ENCODE measurements at places on chromosomes 2 and 18.

GRCh38 chr2:177149155-177149503, 63.5 kb upstream of the HNRNPA3 start:
- DNase-seq: no peak

DNA sequence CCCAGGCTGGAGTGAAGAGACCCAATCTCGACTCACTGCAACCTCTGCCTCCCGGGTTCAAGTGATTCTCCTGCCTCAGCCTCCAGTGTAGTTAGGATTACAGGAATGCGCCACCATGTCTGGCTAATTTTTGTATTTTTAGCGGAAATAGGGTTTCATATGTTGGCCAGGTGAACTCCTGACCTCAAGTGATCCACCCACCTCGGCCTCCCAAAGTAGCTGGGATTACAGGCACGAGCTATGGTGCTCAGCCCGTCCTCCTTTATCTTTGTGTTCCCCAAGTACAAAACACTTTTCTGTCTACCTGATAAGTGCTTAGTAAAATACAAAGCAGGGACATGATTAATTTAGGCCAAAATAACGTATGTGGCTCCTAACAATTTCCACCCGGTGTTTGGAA, 91.2 kb upstream of the STK17B start:
- DNase-seq: no peak

DNA sequence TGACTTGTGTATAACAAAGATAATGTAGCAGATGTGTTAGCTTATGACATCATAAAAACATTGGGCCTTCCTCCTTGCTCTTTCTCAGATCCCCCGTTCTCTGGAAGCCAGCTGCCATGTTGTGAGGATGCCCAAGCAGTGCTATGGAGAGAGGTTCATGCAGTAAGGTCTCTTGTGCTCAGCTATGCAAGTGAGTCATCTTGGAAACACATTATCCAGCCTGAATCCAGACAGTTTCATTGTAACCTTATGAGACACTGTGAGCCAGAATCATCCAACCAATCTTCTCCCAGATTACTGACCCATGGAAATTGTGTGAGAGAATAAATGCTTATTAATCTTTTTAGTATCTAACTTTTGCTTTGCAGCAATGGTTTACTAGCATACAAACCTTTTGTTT, 60.8 kb downstream of the ST6GAL2 start:
- no peak for DNase-seq

DNA sequence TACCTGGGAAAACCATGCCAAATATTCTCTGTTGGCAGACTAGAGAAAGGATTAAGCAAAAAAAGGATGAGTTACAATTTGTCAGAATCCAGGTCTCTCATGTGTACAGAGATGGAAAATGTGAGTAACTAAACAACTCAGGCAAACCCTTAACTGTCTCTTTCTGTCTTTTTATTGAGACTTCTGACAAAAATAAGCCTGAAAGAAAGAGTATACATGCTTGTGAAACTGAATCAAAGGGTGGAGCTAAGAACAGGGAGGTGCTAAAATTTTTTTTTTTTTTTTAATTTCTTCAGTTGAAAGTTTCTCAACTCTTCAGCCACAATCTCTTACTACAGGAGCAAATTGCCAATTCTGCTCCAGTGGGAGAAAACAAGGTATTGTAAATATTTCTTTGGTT, at the start of gene SERPINB10:
Gene SERPINB10, plus strand, starts transcription at position 295 of the 400 bp plus-strand sequence. CDS start 7,553 bp downstream, outside the sequence.
- DNase-seq: no peak

DNA sequence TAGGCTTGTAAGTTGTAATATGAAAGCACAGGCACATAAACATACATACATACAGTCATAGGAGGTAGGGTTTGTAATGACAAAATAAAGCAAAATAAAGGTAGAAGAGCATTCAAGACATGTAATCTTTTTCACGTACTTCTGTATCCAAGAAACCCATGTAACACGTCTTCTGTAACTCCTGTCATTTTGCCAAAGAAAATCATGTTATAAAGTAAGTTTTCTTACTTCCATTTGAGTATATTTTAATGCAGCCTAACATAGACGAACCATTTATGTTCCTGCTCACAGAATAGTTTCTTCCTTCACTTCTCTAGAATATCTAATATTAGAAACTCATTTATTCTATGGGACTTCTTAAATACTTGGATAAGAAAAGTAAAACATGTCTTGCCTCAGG, 1884.0 kb upstream of the CELF4 start:
- no peak for DNase-seq

DNA sequence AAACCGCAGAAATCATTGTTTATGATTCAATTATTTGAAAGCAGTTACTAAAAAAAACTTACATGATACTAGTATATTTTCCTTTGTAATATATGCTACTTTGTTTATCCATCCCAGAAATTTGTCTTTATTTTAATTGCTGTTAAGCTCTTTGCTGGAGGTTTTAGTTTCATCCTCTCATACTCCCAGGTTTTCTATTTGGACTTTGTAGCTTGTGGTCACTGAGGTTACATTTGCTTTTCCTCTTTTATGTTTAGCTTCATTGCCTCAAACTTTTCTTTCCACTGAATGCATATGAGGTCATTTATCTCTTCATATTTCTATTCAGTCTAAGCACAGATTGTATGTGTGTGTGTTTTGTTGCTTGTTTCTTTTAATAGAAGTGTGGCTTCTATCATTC, 89.9 kb downstream of the ERBB4 start:
- DNase-seq: no peak

GRCh38 chr18:43651057-43651456, 373.8 kb upstream of the SYT4 start:
- DNase-seq: no peak

GRCh38 chr2:186721956-186722355, 28.1 kb downstream of the FAM171B start:
- DNase-seq: no peak

- peak; percentile 70 for DNase-seq
These were observed 16.6 kb downstream of the THAP4 start for GRCh38 chr2:241620419-241620769.

DNA sequence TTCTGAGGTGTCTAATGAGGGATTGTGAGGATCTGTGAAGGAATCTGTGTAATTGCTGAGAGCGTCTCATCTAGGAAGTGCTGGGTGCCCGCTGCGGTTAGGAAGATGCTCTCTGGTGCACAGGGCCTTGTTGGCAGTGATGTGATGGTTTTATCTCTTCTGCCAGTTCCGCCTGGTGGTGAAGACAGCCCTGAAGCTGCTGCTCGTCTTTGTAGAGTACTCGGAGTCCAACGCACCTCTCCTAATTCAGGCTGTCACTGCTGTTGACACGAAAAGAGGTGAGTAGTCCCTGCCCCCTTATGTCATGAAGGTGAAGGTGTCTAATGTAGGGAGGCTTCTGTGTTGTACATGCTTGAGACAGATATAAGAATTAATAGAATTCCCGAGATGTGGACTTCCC, 234.2 kb downstream of the TPGS2 start:
- DNase-seq: no peak

- DNase-seq: no peak
These were observed 70.7 kb downstream of the CDC42EP3 start for GRCh38 chr2:37600735-37601134.

GRCh38 chr2:231533777-231534125, 3.5 kb upstream of the NMUR1 start:
- DNase-seq: no peak

GRCh38 chr2:28336264-28336980, 56.2 kb upstream of the FOSL2 start:
- DNase-seq: no peak

GRCh38 chr2:203105996-203106395, 91.3 kb downstream of the NBEAL1 start:
- no peak for DNase-seq

- no peak for DNase-seq
These were observed 16.6 kb upstream of the ZNF396 start for GRCh38 chr18:35393716-35394115.

- DNase-seq: no peak
These were observed 180.2 kb downstream of the THADA start for GRCh38 chr2:43415592-43415991.

DNA sequence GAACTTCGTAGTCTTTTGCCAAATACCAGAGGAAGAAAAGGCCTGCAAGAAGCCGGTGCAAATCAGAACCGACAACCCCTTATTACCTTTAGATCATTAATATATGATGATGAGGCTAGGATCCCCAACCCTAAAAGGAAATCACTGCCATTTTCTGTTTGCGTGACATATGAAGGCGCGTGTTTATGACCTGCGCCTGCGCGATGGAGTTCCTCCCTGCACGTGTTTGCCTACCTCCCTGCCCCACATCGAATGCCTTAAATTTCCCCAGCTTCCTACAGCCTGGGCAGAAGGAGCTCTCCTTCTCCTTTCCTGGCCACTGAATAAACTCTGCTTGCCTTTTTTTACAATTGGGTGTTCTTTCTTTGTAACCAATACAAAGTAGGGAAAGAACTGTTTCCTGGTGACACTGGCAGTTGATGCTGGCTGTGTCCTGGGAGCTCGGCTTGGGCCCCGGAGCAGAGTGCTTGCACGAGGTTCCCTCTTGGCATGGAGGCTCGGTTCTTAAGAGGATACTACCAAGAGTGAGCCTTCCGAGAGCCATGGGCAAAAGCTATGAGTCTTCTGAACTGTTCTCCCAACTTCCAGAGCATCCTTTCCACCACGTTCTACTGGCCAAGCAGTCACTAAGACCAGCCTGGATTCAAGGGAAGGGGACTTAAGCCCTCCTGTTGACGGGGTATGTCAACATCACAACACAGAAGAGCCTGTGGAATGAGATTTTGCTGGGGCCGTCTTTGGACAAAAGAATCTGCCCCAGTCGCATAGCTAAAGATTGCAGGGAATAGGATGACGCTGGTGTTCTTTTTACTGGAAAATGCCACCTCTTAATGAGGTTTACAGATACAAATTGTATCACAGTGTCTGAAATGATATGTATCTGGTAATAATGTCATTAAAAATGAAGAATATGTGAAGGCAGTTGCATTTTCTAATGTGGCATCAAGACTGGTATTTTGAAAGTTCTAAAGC, 179.8 kb downstream of the SH3BP4 start:
- DNase-seq: no peak

GRCh38 chr2:126600742-126601141, 55.2 kb upstream of the GYPC start:
- no peak for DNase-seq

DNA sequence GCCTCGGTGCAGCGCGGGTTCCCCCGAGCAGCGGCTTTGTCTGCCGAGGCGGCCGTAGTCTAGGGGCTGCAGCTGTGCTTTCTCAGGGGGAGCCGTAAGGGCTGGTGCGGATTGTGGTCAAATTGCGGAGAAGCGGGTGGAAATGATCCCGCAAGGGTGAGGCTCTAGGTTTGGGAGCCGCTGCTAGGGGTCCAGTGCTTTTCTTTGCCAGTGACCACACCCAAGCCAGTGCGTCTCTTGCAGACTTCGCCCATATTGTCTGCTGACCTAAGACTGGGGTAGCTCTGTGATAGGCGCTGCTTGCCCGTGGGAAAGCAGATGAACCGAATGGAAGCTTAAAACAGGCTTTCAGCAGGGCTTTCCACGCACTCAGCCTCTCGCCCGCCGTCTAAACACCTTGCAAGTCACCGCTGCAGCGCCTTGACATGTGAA, 2.1 kb downstream of the DPYSL5 start:
- DNase-seq: no peak

DNA sequence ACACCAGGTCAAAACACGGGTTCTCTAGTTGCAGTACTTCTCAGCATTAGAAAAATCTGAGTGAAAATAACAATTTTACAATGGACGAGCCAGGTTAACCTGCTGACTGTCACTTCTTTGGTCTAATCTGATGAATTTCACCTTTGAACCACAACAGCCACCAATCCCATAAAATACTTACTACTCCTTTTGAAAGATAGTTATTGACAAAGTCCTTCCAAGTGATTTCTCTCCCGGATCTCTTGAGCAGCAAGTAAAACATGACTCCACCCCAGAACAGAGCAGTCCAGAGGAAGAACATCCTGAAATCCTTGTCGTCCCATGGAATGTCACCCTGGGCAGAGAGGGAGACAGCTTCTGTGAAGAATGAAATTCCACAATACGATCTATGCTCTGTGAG, 10.2 kb downstream of the AFG3L2 start:
- no peak for DNase-seq
